ENCODE measurements at places on chromosomes 3 and 15. TPM values are rescaled to one million over a fixed set of nuclear protein-coding genes. Genes with fewer than 3 reads are reported as not detected.

ABHD6 gene
- polyA plus RNA-seq = 9.0 TPM

ACTR8 gene
- polyA plus RNA-seq = 6.4 TPM

DNA sequence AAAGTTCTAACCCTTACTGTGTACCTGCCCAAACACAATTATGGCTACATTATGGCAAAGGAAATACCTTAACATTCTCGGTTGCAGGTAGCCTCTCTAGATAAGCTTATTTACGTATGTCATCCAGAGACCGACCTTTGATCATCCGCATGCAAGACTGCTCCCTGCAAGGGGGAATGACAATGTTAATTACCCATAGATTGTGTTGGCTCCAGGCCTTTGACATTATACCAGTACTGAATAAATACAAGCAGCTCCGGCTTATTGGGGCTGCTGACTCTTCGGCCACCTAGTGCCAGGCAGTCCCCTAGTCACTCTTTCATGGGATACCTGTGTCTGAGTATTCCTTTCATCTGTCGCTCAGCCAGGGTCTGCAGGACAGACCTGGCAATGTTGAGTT is 223.5 kb downstream of the DTWD1 start:
- no peak overlapping the region for H3K4me3 ChIP-seq
- H3K27me3 ChIP-seq = no peaks in the 10 kb centered on the region
- H3K36me3 ChIP-seq = peaks cover 47% of the 10 kb centered on the region
- DNase-seq = no peak
- no peaks in the 10 kb centered on the region for H3K4me1 ChIP-seq

GRCh38 chr3:88150371-88150770 is 612 bp downstream of the C3orf38 start:
- peak overlapping the region; percentile 86 for H3K4me3 ChIP-seq
- peak overlapping the region; percentile 98 for H3K27ac ChIP-seq
- no peaks in the 10 kb centered on the region for H3K27me3 ChIP-seq
- peak; percentile 9 for DNase-seq
- H3K36me3 ChIP-seq = peaks cover 23% of the 10 kb centered on the region

GRCh38 chr3:26558257-26558656 is 64.3 kb upstream of the LRRC3B start:
- no peak overlapping the region for H3K4me3 ChIP-seq
- H3K27me3 ChIP-seq = no peaks in the 10 kb centered on the region
- no peak for DNase-seq
- no peak overlapping the region for H3K27ac ChIP-seq
- no peaks in the 10 kb centered on the region for H3K36me3 ChIP-seq

- no peak overlapping the region for H3K4me3 ChIP-seq
- no peak for DNase-seq
- no peaks in the 10 kb centered on the region for H3K36me3 ChIP-seq
- peaks cover 14% of the 10 kb centered on the region for H3K4me1 ChIP-seq
- no peak overlapping the region for H3K27ac ChIP-seq
Measured at GRCh38 chr3:185583925-185584324, 2.2 kb upstream of the SENP2 start.

DNA sequence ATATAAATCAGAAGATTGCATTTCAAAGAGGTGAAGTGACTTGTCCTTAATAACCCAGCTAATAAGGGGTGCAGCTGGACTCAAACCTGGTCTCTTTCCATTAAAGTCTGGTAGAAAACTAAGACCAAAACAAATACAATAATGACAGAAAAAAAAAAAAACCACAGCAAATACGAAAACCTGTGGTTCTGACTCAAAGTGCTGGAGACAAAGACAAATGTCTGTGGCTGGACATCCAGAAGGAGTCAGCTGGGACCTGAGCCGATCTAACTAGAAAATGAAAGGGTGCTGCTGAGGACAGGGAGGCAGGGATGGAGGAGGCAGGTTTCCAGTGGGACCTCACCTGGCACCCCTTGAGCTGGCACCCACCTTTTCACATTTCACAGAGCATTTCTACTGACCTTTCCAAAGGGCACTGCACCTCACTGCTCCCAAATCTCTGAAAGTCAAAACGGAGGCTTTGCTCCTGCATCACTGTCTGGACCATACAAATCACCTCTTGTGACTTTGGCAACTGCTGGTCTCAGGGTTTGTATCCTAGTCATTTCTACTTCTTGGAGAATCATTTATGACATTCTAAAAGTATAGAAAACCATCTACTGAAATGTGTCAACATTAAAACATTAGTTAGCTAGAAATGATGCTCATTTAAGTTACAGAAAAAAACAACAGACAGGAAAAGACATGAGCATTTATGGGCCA is 61.7 kb downstream of the CCNL1 start:
- no peaks in the 10 kb centered on the region for H3K27me3 ChIP-seq
- no peak overlapping the region for H3K27ac ChIP-seq
- peaks cover 18% of the 10 kb centered on the region for H3K4me1 ChIP-seq
- no peak overlapping the region for H3K4me3 ChIP-seq
- no peak for DNase-seq
- no peaks in the 10 kb centered on the region for H3K36me3 ChIP-seq

- H3K4me1 ChIP-seq = no peaks in the 10 kb centered on the region
- no peak overlapping the region for H3K4me3 ChIP-seq
- no peaks in the 10 kb centered on the region for H3K36me3 ChIP-seq
- H3K27ac ChIP-seq = no peak overlapping the region
- no peak for DNase-seq
- H3K27me3 ChIP-seq = no peaks in the 10 kb centered on the region
Measured at GRCh38 chr3:138361561-138361971, 13.2 kb downstream of the MRAS start.
